ENCODE measurements at places on chromosomes 7 and 10.

DNA sequence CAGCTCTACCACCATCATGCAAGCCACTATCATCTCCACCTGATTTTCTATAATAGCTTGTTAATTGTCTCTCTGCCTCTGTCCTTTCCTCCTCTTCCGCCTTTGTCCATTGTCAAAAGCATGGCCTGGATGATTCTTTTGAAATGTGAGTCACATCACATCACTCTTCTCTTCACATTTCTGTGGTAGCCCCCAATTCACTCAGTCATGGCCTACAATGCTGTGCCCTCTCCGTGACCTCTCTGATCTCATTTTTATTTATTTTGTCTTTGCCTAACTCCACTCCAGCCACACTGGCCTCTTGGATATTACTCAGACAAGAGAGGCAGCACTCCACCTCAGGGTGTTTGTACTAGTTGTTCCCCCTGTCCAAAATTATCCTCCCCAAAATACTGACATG is 4.9 kb upstream of the ABCB4 start:
- DNase-seq: no peak

- no peak for DNase-seq
These were observed 109.5 kb downstream of the PRKG1 start for GRCh38 chr10:51183783-51184182.

GRCh38 chr10:101588879-101589278 is 758 bp downstream of the DPCD start:
- no peak for DNase-seq

- DNase-seq: no peak
These were observed 17.7 kb upstream of the C10orf67 start for GRCh38 chr10:23362069-23362830.

DNA sequence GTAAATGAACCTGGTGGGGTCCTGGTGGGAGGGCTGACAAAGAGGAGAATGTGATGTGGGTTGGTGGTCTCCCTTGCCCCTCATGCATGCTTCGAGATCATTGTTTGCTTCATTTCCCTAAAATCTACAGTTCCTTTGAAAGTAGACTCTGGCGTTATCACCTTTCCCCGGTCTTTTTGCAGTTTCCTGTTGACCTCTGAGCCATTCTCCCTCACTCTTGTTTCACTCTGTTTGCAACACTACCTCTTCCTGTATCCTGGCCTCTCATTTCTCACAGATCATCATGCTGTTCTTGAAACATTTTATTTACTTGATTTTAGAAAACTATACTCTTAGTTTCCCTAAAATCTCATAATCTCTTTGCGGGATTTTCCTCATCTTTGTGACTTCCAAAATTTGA is 179.8 kb downstream of the WNT2 start:
- DNase-seq: no peak

DNA sequence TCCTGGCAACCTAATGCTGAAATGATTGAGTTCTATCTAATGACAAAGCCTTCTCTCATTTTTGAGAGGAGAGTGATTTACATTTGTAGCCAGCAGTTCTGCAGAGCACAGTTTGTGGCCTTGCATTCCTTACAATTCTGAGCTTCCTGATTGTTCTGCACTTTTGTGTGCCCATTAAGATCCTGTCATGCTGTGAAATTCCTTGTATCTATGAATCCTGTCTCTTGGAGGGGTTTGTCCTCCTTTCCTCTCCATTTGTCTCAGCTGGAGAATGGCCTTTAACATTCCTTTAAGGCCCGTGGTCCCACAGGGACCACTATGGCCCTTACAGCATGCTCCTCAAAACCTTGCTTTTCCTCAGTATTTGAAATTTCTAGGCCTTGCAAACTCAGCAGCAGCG is 10.4 kb downstream of the KLHL7 start:
- no peak for DNase-seq

Measured in NCI-H2081 treated with DMSO at 0.1 percent for 48 hours (cell line).